CD4-positive, alpha-beta T cell treated with Interleukin-12 subunit alpha and Interleukin-12 subunit beta, for 1 hour (primary cell): ENCODE measurements at places on chromosomes 12 and 14.
A peak's percentile ranks its signal among the peaks of the same experiment; 100 is the strongest.

- DNase-seq = peak; percentile 83
Observed at GRCh38 chr12:12714276-12715021, 2.7 kb upstream of the CDKN1B start.

DNA sequence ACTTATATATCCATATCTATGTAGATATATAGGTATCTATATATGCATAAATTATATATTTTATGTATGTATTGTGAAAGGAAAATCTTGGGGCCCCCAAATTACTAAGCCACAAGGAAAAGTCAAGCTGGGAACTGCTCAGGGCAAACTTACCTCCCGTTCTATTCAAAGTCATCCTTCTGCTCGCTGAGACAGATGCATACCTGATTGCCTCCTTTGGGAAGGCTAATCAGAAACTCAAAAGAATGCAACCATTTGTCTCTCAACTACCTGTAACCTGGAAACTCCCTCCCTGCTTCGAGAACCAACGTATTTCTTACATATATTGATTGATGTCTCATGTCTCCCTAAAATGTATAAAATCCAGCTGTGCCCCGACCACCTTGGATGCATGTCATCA is 58.8 kb upstream of the C14orf132 start:
- DNase-seq = no peak

- peak; percentile 5 for DNase-seq
Observed at GRCh38 chr12:46516933-46517578, 144.5 kb upstream of the SLC38A2 start.

DNA sequence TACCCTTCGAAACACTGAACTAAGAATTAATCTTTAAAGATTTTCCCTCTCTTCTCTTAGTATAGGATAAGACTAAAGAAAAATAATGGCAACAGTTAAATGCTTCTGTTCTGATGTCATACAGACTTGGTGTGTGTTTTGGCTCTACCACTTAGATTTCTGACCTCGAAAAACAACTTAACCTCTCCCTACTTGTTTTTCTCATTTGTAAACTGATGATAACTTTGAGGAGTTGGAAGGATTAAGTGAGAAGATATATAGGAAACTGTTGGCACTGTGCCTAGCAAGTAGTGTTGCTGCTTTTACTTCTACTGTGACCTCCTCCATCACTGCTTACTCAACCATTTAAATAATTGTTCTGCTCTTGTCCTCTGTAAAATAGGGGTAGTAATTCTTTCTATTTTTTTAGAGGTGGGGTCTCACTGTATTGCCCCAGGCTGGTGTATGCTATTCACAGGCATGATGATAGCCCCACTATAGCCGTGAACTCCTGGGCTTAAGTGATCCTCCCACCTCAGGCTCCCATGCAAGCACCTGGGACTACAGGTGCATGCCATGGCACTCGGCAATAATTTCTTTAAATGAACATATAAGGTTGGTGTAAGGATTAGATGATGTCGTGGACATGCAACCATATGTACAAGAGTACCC is 22.4 kb downstream of the PALS1 start:
- DNase-seq = no peak

- no peak for DNase-seq
Observed at GRCh38 chr12:12217018-12217359, 49.9 kb downstream of the LRP6 start.

GRCh38 chr12:55008944-55009585 is 10.7 kb upstream of the NEUROD4 start:
- DNase-seq = no peak

- no peak for DNase-seq
Observed at GRCh38 chr14:43141636-43142191, 1365.4 kb downstream of the FSCB start.

GRCh38 chr12:4082809-4083403 is 190.7 kb upstream of the CCND2 start:
- no peak for DNase-seq

DNA sequence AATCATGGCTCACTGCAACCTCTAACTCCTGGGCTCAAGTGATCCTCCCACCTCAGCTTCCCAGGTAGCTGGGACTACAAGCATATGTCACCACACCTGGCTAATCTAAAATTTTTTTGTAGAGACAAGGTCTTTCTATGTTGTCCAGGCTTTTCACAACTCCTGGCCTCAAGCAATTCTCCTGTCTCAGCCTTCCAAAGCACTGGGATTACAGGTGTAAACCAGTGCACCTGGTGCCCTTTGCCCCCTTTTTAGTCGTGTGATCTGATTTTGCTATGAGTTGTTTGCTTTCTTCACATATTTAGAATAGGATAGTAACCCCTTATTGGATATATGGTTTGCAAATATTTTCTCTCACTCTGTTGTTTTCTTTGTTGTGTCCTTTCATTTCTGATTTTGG is 1.7 kb upstream of the RAD52 start:
- DNase-seq = no peak
